Lower lobe of right lung (tissue), 2 donors: ENCODE measurements at places on chromosomes 3 and 15.
A peak's percentile ranks its signal among the peaks of the same experiment; 100 is the strongest.

GRCh38 chr3:71428841-71429596 lies 154.5 kb downstream of the FOXP1 start:
- H3K27me3 ChIP-seq, result no peaks in the 10 kb centered on the region
- no peaks in the 10 kb centered on the region for H3K36me3 ChIP-seq
- H3K4me1 ChIP-seq, result peaks cover 42% of the 10 kb centered on the region
- peak; percentile 59 for DNase-seq

DNA sequence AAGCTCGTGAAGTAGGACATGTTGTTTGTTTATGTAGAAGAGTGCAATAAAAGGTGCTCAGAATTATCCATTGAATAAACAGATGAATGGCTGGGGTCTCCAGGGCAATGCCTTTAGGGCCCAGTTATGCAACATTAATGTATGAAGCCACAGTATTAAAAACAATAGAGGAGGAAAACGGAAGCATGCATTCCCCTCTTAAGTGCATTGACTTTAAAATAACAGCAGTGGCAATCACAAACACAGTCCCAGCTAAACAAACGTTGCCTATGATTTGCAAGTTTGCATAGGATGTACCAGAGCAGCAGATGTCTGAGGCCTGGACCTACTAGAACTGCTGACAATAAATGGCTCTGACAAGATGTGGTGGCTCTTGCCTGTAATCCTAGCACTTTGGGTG lies 60.6 kb upstream of the GCNT3 start:
- no peak for DNase-seq
- no peak overlapping the region for H3K27ac ChIP-seq
- no peaks in the 10 kb centered on the region for H3K27me3 ChIP-seq
- no peak overlapping the region for H3K4me3 ChIP-seq

- H3K4me1 ChIP-seq, result peaks cover 35% of the 10 kb centered on the region
- H3K4me3 ChIP-seq, result peak overlapping the region; percentile 98
- peaks cover 23% of the 10 kb centered on the region for H3K36me3 ChIP-seq
- H3K27ac ChIP-seq, result peak overlapping the region; percentile 99
- no peaks in the 10 kb centered on the region for H3K27me3 ChIP-seq
Measured at GRCh38 chr15:34986771-34987480, 1.2 kb downstream of the ZNF770 start.

GRCh38 chr3:143380449-143380848 lies 260.9 kb downstream of the CHST2 start:
- no peaks in the 10 kb centered on the region for H3K27me3 ChIP-seq
- H3K4me3 ChIP-seq, result no peak overlapping the region
- H3K4me1 ChIP-seq, result no peaks in the 10 kb centered on the region
- no peak for DNase-seq
- H3K36me3 ChIP-seq, result no peaks in the 10 kb centered on the region

DNA sequence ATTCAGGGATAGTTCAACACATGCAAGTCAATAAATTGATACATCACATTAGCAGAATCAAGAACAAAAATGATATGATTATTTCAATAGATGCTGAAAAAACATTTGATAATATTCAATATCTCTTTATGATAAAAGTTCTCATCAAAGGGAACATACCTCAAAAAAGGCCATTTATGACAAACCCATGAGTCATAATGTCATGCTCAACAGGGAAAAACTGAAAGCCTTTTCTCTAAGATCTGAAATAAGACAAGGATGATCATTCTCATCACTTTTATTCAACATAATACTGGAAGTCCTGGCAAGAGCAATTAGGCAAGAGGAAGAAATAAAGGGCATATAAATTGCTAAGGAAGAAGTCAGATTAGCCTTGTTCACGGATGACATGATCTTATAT lies 54.1 kb upstream of the TMEM158 start:
- H3K36me3 ChIP-seq, result no peaks in the 10 kb centered on the region
- no peaks in the 10 kb centered on the region for H3K4me1 ChIP-seq
- no peak overlapping the region for H3K27ac ChIP-seq

DNA sequence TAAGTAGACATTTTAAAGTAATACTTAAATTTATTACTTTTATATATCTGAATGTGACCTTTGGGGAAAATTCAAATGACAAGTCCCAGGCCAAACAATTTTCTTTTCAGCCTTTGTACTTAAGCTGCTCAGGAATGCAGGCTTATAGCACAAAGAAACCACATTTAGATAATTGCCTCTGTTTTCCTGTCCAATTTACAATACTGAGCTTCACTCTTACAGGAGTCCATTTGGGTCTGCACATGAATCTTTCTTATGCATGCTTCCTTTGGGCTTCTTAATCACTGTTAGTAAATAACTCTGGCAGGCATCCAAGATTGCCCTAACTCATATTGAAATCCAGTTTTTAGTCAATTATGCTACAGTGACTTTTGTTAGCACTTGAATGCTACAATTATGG lies 459.4 kb upstream of the TGFBR2 start:
- no peaks in the 10 kb centered on the region for H3K27me3 ChIP-seq
- H3K4me3 ChIP-seq, result no peak overlapping the region
- no peak overlapping the region for H3K27ac ChIP-seq
- H3K36me3 ChIP-seq, result no peaks in the 10 kb centered on the region

- no peaks in the 10 kb centered on the region for H3K36me3 ChIP-seq
- H3K4me1 ChIP-seq, result no peaks in the 10 kb centered on the region
- DNase-seq, result no peak
Measured at GRCh38 chr3:43212914-43213611, 73.3 kb upstream of the SNRK start.

DNA sequence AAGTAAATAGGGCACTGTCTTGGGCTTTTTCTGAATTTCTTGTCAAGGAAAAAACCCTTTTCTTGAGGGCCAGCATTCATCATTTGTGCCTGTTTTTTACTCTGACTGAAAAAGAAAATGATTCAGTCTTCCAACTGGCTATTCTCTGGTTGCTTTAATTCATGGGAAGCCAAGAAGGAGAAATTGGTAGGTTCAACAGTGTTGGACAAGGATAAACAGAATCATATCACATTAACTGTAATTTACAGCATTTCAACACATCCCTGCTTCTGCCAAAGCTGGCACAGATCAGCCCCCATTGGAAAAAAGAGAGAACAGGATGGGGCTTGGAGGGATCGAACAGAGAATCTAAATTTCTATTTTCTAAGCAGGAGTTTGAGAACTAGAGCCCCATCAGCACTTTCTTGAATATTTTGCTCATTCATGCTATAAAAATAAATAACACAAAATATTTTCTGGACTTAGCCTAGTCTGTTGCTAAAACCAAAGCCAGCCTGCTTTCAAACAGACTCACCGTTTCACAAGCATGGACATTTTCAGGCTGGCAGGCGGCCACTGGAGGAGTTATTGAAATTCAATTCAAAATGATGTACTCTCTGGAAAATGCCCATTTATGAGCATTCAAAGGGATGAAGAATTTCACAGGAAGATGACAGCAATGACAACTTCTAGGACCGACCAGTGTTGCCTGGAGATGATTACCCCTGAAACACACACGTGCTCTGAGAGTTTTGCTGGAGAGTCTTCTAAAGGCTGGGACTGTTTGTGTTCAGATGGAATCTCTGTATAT lies 181.2 kb downstream of the WNT5A start:
- no peaks in the 10 kb centered on the region for H3K4me1 ChIP-seq
- H3K36me3 ChIP-seq, result no peaks in the 10 kb centered on the region
- DNase-seq, result no peak
- H3K27ac ChIP-seq, result no peak overlapping the region

DNA sequence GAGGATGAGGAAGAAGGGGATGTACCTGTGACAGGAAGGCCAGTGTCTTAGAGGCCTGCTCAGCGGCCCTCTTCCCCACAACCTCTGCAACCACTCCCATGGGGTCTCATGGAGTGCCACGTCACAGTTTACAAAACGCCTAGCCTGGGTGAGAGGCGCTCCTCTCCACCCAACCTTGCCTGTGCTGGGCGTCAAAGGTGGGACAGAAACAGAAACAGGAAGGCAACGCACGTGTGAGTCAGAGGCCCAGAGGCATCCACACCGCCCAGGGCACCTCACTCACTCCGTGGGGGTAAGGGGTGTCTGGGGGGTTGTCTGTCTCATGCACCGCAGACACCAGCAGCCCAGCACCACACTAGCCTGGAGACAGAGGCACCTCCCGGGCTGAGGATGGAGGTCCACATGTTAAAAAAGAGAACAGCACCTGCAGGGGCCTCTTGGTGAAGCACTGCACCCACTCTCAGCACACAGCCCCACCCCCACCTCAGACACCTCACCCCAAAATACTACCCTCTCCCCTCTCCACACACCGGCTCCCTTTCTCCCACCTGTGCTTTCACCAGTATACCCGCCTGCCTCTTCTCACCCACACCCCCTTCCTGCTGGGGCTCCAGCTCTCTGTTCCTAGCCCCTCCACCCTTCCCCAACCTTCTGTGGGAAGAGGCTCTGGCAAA lies 4.7 kb upstream of the CALML4 start:
- H3K36me3 ChIP-seq, result no peaks in the 10 kb centered on the region
- H3K4me1 ChIP-seq, result peaks cover 28% of the 10 kb centered on the region
- H3K27me3 ChIP-seq, result no peaks in the 10 kb centered on the region

- DNase-seq, result peak; percentile 76
- peaks cover 21% of the 10 kb centered on the region for H3K4me1 ChIP-seq
- H3K27ac ChIP-seq, result peak within 1 kb of the TSS; percentile 89
- H3K4me3 ChIP-seq, result peak within 1 kb of the TSS; percentile 80
- no peaks in the 10 kb centered on the region for H3K36me3 ChIP-seq
Measured at GRCh38 chr15:80695099-80695910, at the start of gene ABHD17C. TSS of gene ABHD17C (plus strand) at chr15:80695310. CDS start at chr15:80695430, 120 bp downstream.

DNA sequence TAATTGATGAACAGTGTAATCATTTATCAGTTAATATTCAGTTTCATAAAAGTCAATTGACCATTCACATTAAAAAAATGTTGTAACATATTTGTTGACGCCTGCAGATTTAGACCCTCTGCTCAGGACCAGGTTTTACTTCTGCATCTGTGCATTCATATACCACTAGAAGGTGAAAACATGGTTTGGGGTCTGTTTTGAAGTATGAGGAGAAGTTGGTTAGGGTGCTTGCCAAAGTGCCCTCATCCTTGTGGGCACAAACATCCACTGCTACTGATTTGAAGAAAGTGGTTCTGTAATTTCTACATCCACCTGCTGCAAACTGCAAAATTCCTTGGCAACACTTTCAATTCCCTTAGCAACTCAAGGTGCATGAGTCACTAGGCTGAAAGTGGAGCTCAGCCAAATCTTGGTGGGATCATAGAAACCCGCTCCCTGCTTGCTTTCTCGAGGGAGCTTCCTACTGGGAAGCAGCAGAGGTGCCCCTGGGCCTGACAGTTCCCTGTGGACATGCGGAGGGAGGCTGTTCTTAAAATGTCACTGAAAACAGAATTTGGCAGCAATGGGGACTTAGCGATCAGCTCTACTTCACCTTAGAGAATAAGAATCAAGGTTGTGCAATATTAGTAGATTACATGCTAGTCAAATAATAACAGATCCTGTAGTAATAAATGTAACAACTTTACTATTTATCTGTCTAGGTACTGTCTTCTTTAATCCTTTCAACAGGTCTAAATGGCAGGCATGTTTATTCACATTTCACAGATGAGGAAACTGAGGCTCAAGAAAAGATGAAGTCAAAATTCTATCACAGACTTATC lies 301.0 kb upstream of the TBL1XR1 start:
- H3K4me1 ChIP-seq, result peaks cover 4% of the 10 kb centered on the region
- no peak overlapping the region for H3K4me3 ChIP-seq
- H3K36me3 ChIP-seq, result no peaks in the 10 kb centered on the region
- H3K27ac ChIP-seq, result peak overlapping the region; percentile 8

DNA sequence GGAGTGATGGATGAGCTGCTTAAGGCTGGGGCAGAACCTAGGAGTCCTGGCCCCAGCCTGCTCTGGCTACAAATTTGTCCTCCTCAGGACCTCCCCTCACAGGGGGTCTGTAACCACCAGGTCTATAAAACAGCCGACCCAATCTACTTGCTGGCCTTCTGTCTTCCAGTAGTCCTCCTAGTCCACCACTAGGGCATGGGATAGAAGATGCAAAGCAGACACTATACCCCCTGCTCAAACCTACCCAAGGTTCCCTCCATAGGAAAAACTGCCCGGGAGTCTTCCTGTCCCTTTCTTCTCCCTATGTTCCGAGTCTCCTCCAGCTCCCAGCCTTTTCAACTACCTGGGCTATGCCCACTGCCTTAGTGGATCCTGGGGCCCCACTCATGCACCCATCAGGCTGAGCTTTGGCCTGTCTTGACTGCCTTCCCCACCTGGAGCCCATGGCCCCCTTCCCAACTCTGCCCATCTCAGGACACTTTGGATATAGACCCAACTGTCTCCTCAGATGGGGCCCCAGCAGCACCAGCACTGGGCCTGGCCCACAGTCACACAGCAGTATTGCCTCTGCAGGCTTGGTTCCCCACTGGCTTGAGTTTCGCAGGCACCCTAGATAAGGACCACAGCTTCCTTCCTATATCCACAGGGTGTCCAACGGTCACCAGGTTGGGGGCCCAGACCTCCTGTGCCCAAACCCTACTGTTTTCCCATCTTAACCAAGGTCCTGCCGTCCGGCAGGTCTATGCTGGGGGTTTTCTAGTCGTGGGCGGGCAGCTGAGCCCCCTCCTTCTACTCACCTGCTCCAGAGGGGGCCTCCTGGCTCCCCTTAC lies 1.1 kb downstream of the HYAL3 start:
- DNase-seq, result peak; percentile 53
- H3K4me1 ChIP-seq, result peaks cover 49% of the 10 kb centered on the region
- H3K27ac ChIP-seq, result peak overlapping the region; percentile 88
- no peaks in the 10 kb centered on the region for H3K27me3 ChIP-seq
- peak overlapping the region; percentile 75 for H3K4me3 ChIP-seq
- H3K36me3 ChIP-seq, result no peaks in the 10 kb centered on the region

GRCh38 chr3:9151240-9151639 lies 98.2 kb downstream of the SRGAP3 start:
- no peaks in the 10 kb centered on the region for H3K4me1 ChIP-seq
- DNase-seq, result no peak
- H3K27ac ChIP-seq, result no peak overlapping the region
- H3K36me3 ChIP-seq, result no peaks in the 10 kb centered on the region
- H3K4me3 ChIP-seq, result no peak overlapping the region

DNA sequence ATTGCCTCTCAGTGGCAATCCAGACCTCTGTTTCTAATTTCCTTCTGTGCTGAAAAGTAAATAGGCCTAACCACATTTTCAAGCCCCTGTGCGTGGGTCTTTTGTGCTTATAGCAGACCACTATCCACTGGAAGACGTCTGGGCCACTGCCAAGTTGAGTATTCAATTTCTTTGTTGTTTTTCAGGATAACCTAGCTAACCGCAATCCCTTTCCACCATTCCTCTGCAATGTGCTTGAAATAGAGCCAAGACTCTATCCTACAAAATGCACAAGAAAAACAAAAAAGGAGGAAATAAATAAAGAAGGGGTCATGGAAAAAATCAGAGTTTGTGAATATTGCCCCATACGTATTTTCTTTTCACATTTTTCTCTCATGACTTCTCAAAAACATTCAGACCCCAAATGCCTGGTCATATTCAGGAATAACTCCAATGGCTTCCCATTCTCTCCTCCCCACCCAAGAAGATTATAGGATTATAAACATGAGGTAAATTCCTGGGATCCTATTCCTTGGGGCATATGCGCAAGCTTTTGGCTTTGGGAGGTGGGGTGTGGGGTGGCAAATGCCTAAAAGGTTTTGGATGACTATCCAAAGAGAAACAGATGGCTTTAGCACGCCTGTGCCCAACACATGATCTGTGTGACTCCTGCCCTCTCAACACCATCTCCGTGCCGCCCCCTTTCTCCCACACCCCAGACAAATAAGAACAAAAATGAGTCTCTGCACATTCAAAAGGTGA lies 217.9 kb upstream of the THBS1 start:
- no peak overlapping the region for H3K27ac ChIP-seq
- no peaks in the 10 kb centered on the region for H3K36me3 ChIP-seq
- no peak for DNase-seq
- H3K27me3 ChIP-seq, result no peaks in the 10 kb centered on the region
- no peak overlapping the region for H3K4me3 ChIP-seq
- H3K4me1 ChIP-seq, result peaks cover 9% of the 10 kb centered on the region

GRCh38 chr15:39852250-39852649 lies 67.8 kb downstream of the GPR176 start:
- H3K27me3 ChIP-seq, result no peaks in the 10 kb centered on the region
- no peaks in the 10 kb centered on the region for H3K36me3 ChIP-seq
- H3K27ac ChIP-seq, result no peak overlapping the region
- no peak for DNase-seq
